Colonic mucosa (tissue), 4 donors: ENCODE measurements at places on chromosomes 4 and X. TPM values are rescaled to one million over a fixed set of nuclear protein-coding genes. Genes with fewer than 3 reads are reported as not detected.

- DNase-seq = no peak
These were observed 170.2 kb downstream of the AR start for GRCh38 chrX:67714004-67714403.

EMCN gene
- total RNA-seq = 7.1 TPM

MYL5 gene
- total RNA-seq = 17.3 TPM

DNA sequence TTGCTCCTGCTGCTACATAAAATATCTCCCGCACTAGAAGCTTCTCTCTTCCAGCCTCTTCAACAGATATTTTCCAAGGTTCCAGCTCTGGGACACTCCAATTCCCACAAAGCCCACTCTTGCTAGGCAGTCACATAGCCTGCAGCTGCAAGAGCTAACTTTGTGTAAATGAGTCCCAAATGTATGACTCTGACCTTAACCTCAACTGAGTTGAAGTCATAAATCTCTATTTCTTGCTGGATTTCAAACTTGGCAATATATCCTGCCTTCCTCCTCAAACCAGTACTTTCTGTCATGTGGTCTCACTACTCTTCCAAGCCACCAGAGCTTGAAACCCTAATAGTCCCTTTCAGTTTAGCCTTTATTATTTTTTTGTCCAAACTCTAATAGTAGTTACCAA, 315.4 kb upstream of the GRIA3 start:
- DNase-seq = no peak

POU4F2 gene
- not detected for total RNA-seq

VBP1 gene
- total RNA-seq = 39.3 TPM

GRCh38 chrX:16451334-16451733, 198.6 kb upstream of the S100G start:
- no peak for DNase-seq

DNA sequence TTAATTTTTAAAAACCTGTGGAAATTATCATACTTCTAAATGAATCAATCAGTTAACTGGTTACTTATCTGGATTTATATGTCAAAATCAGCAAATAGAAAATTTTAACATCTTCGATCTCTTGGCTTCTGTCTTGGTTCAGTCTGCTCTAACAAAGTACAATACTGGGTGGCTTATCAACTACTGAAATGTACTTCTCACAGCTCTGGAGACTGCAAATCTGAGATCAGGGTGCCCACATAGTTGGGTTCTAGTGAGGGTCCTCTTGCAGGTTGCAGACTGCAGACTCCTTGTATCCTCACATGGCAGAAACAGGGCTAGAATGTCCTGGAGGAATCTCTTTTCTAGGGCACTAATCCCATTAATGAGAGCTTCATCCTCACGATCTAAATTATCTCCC, 1851.6 kb upstream of the TENM3 start:
- DNase-seq = no peak
